ENCODE measurements at places on chromosomes 1 and 21.

DNA sequence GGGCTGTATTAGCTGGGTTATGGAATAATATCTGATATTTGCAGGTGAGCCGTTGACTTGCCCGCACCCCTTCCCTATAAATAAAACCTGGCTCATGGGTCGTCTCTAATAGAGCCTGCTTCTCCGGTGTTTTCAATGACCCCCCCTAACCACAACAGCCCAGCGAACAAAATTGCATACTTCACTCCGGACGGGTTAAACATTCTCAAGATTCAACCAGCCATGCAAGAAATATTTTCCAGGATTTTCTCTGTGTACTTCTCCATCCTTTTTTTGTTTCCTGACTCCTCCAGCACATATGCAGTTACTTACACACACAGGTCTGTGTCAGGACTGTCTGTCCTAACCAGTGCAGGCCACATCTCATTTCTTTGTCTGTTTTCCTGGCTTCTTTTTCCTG, 267.7 kb downstream of the ZNF648 start:
- peak; percentile 49 for DNase-seq

DNA sequence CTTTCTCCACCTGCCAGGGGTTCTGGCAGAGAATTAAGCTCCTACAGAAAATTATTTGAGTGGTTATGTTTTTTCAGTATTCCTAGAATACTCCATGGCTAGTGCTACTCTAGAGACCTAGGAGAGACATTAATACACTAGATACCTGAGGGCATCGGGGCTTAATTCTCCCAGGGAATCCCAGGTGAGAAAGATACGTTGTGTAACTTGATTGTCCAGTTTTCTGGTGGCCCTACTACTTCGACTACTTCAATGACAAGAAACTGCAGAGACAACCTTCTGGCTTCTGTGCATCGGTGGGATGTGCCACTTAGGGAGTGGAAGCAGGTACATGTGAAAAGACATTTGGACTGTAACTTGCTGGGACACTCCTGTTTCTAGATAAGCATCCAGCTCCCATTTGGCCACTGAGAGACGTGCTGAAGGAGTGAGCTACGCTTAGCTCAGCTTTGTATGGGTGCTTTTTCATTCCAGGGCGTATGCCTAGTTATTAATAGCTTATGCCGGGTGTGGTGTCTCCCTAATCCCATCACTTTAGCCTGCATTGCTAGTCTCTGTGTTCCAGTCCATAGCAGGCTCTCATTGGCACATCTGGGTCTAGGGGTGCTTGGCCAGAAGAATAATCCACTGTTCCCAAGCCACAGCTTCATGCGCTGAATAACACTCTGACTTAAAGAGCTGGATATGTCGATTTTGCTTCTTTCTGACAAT, 300.7 kb downstream of the SIPA1L2 start:
- DNase-seq, result no peak

DNA sequence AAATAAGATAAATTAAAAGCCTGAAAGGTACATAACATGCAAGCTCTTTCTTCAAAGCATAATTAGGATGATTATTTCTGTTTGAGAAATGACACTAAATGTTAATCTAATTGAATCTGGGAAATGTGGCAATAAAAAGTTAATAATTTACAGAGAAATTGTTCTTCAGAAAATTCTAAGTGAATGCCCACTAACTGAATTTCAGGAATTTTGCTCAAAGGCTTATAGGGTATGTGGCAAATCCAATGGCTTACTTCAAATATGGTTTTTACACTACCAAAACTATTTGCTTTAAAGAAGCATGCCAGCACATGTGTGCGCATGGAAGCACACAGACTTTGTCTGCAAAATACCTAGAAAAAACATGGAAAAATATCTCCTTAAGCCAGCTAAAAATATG, 186.6 kb upstream of the FOXD3 start:
- no peak for DNase-seq

- no peak for DNase-seq
These were observed 23.6 kb upstream of the SYT6 start for GRCh38 chr1:114177282-114177681.

- DNase-seq, result no peak
These were observed 171.0 kb downstream of the BRINP2 start for GRCh38 chr1:177341773-177342172.

- DNase-seq, result no peak
These were observed 12.9 kb upstream of the NOS1AP start for GRCh38 chr1:162056579-162056978.

GRCh38 chr1:222048094-222048595, 306.3 kb upstream of the DUSP10 start:
- DNase-seq, result no peak

DNA sequence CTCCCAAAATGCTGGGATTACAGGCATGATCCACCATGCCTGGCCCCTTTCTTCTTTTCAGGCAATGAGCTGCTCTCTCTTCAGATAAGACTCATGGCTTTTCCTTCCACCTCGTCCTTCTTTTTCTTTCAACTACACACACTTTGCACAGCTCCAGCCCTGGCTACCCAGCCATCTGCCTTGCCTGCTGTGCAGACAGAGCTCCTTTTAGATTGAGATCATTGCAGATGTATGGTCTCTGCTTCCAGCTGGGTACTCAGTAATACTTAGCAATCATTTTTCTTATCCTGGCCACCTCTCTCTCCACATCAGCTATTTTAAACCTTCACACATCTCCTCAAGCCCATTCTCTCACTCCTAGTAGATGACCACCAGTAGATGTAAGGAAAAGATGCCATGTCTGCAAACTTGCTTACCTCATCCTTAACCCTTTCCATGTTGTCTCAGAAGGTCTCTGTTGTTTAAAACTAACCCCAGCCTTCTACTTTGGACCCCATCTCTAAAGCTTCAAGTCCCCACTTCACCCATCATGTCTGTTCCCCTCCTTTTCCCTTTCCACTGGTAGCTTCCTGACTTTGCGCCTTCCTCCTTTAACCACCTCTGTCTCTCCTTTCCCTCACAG, 7.3 kb downstream of the RAB4A start:
- DNase-seq, result no peak

GRCh38 chr1:6205849-6206519, at the start of gene RNF207:
TSS of gene RNF207 (plus strand) at chr1:6206119. CDS start at chr1:6206536, 417 bp downstream.
- DNase-seq, result peak; percentile 75

- peak; percentile 55 for DNase-seq
These were observed 543 bp upstream of the EPHB2 start for GRCh38 chr1:22709891-22710700.

DNA sequence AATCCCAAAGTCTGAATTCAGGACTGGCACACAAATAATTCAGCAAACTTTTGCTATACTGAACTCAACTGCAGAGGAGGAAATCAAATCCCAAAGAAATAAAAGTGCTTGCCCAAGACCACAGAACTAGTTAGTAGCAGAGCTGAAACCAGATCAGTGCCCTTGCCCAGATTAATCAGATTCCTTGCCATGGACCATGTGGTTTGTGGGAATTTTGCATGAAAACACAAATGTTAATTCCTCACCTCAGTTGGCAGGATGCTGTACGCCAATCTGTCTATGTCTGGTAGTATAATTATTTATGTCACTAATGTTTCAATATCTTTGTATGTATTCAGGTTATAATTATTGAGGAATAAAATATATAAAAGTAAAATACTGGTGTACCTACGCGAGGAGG, 173.8 kb downstream of the DAB1 start:
- no peak for DNase-seq

DNA sequence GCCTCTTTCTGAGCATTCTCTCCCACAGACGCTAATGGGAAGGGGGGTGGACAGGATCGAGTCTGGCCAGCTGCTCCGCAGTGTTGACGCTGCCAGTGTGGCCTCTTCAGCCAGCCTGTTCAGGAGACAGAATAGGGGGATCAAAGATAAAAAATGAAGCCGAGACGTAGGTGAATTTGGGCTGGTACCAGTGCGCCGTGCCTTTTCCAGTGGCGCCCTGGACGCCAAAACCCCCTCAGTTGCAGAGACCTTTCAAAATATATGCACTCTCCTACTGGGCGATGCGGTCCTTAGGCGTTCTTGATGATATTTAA, 1.1 kb downstream of the TTC3 start:
- peak; percentile 19 for DNase-seq

DNA sequence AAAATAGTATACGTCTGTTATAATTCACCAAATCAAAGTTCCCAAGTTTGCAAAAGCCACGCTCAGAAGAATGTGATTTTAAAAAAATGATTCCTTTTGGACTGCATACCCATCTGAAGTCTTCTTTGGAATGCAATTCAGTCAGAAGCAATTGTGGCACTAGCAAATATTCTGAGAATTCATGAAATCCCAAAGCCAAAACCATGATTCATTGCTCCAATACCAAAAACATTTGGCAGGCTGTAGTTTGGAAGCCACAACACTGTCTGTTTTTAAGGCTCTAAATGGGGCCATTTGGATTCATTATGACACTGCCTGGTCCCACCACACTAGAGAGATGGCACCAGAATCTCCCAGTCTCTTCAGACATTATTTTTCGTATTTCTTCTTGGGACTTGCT, 21.8 kb upstream of the LRRC53 start:
- DNase-seq, result peak; percentile 20

GRCh38 chr1:209383422-209383821, 200.1 kb upstream of the CAMK1G start:
- no peak for DNase-seq

GRCh38 chr1:5938101-5938646, 54.1 kb downstream of the NPHP4 start:
- no peak for DNase-seq

DNA sequence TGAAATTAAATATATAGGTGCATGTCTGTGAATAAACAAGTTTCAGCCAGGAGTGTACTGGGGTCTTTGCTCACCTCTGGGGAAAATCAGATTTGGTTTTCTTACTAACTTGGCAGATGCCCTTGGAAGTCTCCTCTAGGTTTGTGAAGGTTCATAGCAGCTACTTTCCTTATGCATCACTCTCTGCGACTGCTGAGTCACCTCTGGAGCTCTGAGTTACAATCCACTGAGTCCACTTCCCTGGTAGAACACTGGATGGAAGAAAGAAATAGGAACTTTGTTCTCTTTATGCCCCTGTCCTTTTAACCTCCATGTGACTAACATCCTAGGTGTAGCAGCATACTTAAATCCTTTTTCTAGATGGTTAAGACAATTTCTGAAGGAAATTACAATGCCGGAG, 4.4 kb upstream of the FASLG start:
- DNase-seq, result peak; percentile 60

- DNase-seq, result no peak
These were observed 102.4 kb downstream of the FAF1 start for GRCh38 chr1:50857702-50858101.

DNA sequence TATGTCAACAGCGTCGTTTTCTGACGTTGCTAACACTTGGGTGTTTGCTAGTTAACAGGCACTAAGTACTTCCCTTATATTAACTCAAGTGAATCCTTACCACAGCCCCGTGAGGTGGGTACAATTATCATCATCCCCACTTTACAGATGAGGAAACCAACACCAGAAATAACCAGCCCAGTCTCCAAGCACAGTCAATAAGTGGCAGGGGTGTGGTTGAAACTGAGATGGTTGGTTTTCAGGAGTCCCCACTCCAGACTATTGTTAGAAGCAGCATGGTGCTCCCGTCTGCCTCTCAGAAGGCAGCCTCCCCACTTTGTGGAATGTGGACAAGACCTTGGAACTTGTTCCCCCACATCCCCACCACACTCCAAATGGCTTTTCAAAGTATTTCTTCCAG, 45.7 kb upstream of the ACOT11 start:
- no peak for DNase-seq
